ENCODE measurements at places on chromosomes 2 and 18.

- DNase-seq = no peak
Measured at GRCh38 chr2:43005245-43005974, 213.0 kb upstream of the HAAO start.

GRCh38 chr2:207660994-207661393 is 35.8 kb upstream of the METTL21A start:
- DNase-seq = no peak

DNA sequence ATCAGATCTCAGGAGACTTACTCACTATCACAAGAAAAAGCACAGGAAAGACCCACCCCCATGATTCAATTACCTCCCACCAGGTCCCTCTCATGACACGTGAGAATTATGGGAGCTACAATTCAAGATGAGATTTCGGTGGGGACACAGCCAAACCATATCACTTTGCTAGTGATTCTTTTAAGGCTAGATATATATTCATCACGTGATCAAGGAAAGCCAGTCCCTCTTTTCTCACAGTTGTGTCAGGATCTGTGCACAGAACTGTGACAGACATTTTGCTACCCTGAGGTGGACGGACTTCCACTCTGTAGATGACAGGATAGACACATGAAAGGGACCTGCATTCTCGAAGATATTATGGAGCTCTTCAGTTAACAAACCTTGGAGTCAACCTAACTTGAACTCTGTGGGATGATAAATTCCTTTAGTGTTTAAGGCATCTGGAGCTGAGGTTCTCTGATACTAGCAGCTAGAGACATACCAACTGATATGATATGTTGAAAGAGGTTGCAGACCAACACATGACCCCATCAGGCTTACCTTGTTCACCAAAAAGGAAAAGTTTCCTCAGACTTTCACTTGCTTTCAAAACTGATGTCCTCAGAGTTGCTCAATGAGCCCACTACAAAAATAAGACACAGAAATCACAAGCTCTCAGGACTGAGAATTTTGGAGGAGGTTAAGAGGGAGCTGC is 66.3 kb upstream of the SCG2 start:
- DNase-seq = peak; percentile 17

DNA sequence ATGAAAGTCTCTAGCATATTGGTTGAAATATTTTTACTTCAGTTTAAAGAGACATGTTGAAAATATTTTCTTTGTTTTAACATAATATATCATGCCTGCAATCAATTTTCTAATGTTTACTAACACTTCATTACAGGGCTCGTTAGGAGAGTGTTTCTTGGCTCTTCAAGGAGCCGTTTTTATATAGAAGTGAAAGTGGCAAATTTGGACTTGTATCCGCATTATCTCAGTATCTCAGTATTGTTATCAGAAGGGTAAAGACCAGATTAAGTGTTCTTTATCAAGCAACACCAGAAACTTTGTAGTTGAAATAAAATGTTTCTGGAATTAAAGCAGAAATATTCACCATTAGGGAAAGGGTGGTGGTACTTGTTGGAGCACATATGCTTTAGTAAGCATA is 97.8 kb downstream of the BABAM2 start:
- DNase-seq = no peak

DNA sequence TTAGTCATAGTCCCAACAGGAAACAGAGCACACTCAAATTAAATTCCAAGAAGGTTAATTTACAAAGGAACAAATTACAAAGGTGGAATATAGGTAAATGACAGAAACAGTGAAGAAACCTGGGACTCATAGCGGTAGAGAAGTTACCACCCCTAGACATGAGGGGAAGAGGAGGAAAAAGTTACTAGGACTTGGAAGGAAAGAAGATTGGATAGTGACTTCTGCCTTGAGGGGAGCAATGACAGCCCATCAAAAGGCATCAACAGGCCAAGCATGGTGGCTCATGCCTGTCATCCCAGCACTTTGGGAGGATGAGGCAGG is 2.4 kb upstream of the PDE11A start:
- no peak for DNase-seq

GRCh38 chr2:127086990-127087790 is 19.8 kb downstream of the BIN1 start:
- peak; percentile 84 for DNase-seq

DNA sequence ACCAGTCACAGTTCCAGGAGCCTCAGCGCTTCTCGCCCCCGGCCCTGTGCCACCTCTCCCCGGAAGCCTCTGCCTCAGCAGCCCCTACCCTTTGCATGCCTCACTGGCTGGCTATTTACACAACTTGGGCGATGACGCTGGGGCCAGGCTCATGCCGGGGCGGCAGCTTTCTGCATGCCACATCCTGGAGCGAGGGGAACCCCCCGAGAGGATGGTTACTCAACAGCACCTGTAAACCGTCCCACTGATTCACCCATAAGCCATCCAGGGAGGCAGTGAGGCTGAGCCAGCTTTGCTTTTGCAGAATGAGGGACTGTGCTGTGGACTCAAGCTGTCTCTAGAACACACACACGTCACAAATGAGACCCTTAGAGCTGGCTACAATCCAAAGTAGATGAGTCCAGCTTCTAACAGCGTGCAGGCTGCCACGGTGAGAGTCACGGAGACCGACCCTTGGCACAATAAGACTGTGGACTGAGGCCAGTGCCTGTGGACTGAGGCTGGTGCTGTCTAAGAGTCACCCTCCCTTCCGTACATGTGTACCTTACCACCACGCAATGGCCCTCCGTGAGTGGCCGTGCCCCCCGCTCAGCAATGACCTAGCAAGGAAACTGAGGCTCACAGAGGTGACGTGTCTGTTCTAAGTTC is 45.6 kb upstream of the ODC1 start:
- no peak for DNase-seq

DNA sequence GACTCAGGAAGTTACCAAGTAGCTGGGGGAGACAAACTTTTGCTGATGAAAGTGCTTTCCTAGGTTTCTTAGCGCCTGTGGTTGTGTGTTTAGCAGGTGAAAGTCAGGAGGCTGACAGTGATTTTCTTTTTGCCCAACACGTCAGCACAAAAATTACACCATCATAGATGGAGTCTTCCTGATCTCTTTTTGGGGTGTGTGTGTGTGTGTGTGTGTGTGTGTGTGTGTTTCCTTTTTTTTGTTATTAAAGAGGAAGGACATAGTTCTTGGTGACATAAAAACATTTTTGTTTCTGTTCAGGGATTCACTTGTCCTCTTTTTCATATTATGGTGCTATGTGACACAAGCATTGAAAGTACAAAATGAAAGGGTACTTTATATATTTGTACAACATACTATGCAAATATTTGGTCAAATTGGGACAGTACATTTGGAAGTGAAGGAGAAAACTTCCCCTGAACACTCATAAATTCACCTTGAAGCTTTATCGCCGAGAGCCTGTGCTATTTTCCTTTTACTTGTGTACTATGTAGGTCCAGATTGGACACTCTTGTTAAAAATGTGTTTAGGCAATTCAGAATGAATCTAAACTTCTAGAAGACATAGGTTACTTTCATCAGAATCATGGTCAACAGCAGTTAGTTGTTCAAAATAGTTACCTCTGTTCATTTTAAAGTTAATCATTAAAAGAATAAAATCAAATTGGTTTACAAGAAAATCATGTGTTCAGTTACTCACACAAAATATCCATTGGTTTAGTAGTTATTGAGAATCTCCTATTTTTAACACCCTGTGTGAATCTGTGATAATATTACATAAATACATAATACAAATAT is 491.9 kb downstream of the IRS1 start:
- DNase-seq = no peak

GRCh38 chr2:200125444-200126284 is 170.3 kb downstream of the MAIP1 start:
- DNase-seq = no peak

- DNase-seq = peak; percentile 24
Measured at GRCh38 chr2:86747711-86748639, 27.9 kb downstream of the RMND5A start.

- DNase-seq = peak; percentile 92
Measured at GRCh38 chr2:17643031-17643615, 102.6 kb downstream of the VSNL1 start.

- no peak for DNase-seq
Measured at GRCh38 chr2:154032220-154032619, 160.5 kb downstream of the GALNT13 start.

DNA sequence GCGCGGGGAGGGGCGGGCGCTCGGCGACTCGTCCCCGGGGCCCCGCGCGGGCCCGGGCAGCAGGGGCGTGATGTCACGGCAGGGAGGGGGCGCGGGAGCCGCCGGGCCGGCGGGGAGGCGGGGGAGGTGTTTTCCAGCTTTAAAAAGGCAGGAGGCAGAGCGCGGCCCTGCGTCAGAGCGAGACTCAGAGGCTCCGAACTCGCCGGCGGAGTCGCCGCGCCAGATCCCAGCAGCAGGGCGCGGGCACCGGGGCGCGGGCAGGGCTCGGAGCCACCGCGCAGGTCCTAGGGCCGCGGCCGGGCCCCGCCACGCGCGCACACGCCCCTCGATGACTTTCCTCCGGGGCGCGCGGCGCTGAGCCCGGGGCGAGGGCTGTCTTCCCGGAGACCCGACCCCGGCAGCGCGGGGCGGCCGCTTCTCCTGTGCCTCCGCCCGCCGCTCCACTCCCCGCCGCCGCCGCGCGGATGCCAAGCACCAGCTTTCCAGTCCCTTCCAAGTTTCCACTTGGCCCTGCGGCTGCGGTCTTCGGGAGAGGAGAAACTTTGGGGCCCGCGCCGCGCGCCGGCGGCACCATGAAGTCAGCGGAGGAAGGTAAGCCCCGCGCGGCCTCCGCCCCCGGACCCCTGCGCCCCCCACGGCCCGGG is at the start of gene NFATC1:
NFATC1 (plus strand) TSS at position 170 of the 644 bp plus-strand sequence; CDS start at position 465, 295 bp downstream.
- DNase-seq = peak; percentile 69

DNA sequence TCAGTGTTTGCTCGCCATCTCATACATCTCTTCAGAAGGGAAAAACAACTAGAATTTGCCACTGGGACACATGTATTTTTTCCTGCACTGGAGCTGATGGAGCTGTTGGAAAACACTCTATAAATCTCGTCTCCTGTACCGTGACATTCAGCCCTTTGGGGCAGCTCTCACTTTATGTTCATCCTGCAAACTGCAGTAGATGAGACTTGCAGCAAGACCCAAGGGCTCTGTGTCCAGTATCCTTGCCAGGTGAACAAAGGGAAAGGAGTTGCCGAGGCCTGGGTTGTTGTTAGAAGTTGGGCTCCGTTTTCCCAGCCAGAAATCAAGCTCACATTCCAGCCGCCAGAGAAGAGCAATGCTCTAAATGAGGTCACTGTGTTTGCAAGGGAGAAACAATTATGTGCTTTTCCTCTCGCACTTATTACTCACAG is 285.1 kb downstream of the SLC4A3 start:
- DNase-seq = peak; percentile 26

DNA sequence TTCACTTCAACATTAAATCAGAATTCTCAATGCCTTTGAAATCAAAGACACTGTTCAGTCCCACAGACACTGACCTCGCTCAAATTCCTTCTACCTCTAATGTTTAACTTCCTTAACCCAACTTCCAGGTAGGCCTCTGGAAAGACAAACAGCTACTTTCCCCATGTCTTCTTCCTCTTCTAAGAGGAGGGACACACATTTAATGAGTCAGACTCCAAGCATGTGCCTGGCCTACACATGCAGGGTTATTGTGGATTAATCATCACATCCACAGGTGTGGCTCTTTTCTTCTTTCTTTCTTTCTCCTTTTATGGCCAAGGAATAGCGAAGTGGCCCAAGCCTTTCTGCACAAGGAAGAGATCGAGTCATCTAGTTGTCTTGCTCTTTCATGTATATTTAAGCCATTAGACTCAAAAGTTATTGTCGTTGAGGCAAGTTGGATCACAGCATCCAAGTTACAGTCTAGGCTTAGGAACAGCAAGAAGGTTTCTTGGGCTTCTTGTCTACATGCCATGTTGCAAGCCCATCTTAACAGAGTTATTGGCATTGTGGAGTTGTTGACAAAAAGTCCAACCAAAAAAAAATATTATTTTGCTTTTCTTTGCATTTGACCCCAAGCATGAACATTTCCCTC is 387.8 kb downstream of the IRS1 start:
- DNase-seq = no peak

GRCh38 chr18:54327818-54328217 is 29.8 kb downstream of the STARD6 start:
- DNase-seq = no peak

- DNase-seq = no peak
Measured at GRCh38 chr18:25990473-25990872, 99.9 kb downstream of the SS18 start.

DNA sequence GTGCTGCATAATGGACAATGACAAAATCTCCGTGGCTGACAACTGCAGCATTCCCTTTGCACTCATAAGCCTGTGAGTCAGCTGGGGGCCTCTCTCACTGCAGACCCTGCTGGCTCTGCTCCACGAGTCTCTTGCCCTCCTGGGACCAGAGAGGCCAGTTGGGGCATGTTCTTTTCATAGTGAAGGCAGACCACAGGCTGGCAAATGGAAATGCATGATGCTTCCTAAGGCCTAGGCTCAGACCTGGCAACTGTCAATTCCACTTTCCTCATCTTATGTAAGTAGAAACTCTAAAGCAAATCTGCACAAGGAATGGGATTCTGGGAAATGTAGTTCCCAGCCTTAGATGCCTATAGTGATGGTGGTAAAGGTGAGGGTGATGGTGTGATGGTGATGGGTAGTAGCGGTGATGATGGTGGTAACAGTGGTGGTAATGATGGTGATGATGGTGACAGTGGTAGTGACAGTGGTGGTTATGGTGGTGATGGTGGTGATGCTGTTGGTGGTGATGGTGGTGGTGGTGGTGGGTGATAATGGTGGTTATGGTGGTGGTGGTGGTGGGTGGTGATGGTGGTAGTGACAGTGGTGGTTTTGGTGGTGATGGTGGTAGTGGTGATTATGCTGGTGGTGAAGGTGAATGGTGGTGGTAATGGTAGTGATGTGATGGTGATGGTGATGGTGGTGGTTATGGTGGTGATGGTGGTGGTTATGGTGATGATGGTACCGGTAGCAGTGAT is 185.8 kb upstream of the ARL4C start:
- no peak for DNase-seq

GRCh38 chr2:74426181-74426758 is 4.7 kb downstream of the WDR54 start:
- no peak for DNase-seq

GRCh38 chr2:140338795-140339194 is 1558.6 kb upstream of the NXPH2 start:
- DNase-seq = no peak

GRCh38 chr18:36702401-36703013 is 126.3 kb downstream of the TPGS2 start:
- no peak for DNase-seq

GRCh38 chr2:10324095-10324832 is 21.6 kb downstream of the HPCAL1 start:
- no peak for DNase-seq

DNA sequence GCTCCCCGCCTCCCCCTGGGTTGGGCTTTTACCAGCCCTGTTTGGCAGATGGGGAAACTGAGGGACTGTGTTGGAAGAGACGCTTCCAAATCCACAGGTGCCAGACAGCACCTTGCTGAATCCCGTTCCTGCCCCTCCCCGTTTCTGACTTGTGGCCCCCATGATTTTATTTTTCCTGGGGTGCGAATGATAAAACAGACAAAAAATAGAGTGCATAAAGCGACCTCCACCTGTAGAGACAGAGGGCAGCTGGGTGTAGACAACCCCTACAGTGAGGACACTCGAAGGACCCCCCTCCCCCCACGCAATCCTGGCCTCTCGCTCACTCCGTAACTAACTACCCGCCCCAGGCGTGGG is 2.2 kb upstream of the CTDSP1 start:
- DNase-seq = no peak

Data from hepatic stellate cell (primary cell).